ENCODE measurements at places on chromosomes 2 and 18.
A peak's percentile ranks its signal among the peaks of the same experiment; 100 is the strongest.

- no peak for DNase-seq
Measured at GRCh38 chr2:151241224-151241623, 20.4 kb downstream of the RBM43 start.

- peak; percentile 81 for DNase-seq
Measured at GRCh38 chr2:235230821-235231601, 262.8 kb upstream of the AGAP1 start.

- no peak for DNase-seq
Measured at GRCh38 chr18:57901825-57902589, 98.9 kb upstream of the ATP8B1 start.

GRCh38 chr2:36741188-36741837, 44.8 kb downstream of the VIT start:
- DNase-seq, result peak; percentile 13

DNA sequence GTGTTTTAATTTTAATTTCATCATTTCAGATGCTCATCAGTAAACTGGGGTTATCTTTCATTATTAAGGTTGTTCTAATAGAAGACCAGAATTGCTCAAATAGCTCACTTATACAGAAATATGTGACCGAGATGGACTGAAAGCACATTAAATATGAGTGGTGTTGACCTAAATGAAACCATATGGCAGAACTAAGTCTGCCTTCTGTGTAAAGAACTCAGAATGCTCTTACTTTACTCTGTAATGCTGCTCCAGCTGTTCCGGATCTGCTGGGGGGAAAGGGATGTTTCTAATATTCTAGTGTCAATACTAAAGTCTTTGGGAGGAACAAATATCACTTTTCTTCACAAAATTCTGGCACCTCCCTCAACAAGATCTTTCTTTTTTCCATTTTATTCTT, 131.0 kb downstream of the DPP4 start:
- DNase-seq, result peak; percentile 21

DNA sequence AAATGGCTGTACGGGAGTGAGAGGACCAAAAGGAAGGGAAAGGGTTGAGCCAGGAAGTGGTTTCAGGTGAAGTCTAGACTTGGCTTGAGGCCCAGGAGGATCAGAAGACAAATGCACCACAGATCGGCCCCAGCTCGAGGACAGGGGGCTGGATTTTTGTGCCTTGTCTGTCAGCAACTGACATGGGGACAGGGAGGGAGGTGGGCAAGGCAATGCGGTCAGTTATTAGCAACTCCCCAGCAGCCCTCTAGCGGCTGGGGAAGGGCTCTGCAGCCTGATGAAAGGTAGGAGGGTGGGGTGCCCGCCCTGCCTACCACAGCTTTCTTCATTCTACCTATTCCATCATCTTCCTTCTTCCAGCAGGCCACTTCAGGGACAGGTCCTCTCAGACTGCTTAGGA, 50.0 kb downstream of the CPO start:
- peak; percentile 22 for DNase-seq

- peak; percentile 15 for DNase-seq
Measured at GRCh38 chr2:198405311-198405710, 600.9 kb downstream of the PLCL1 start.
